Stimulated activated CD4-positive, alpha-beta T cell treated with anti-CD3 and anti-CD28 coated beads, TNF-alpha, amount 100 ng/mL, for 1 hour (primary cell): ENCODE measurements at places on chromosomes 5 and 9.
A peak's percentile ranks its signal among the peaks of the same experiment; 100 is the strongest.

- DNase-seq = no peak
Measured at GRCh38 chr9:108167136-108167900, 677.7 kb upstream of the KLF4 start.

DNA sequence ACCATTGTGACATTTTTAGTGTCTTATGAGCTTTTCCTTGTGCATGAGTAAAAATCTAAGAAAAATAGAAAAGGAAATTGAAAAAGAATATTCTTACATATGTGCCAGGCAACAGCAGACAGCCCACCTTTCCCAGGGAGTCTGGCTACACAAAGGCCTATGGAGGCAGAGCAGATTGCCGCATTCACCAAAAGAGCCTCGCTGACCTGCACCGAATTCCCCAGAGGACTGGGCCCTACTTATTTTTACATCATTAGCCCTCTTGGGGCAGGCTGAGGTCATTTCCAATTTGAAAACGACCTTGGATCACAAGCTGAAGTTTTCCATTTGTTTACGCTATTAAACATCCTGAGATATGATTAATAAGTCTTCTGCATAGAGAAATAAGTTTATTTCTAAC lies 66.2 kb upstream of the WDR41 start:
- DNase-seq = no peak

GRCh38 chr9:106745457-106745856 lies 117.5 kb upstream of the ZNF462 start:
- DNase-seq = no peak

DNA sequence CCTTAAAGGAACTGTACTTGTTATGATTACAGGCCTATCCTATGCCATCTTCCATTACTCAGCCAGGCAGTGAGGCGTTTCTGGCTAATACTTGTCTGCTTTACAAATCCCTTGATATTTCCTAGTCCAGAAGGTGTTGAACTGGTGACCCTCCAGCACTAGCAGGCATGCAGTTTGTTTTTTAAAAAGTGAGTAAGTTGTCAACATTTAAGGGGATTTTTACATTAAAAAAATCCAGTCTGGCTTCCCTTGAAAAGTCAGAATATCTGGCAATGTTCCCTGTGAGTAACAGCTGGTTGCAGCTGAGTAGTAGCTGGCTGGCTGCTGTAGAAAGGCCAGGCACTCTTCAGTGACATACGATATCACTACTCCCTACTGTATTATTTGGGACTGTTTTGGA lies 21.8 kb downstream of the GRIN3A start:
- no peak for DNase-seq

GRCh38 chr5:81315336-81315735 lies 13.9 kb downstream of the ZCCHC9 start:
- DNase-seq = no peak

DNA sequence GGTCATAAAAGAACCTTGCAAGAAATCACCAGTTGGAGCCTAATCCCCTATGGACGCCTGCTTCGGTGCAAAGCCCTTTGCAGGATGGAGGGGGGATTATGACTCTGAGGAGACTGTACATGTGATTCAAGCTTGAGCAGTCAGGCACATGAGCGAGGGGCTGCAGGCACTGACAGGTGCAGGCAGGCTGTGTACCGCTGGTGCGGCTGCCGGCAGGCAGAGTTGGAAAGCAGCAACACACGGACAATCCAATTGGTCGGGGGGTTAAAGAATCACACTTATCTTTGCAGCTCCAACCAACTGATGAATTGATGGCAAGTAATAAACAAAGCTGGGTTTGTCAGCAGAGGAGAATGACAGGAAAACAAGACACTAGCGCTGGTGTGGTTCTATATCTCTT lies 5.7 kb downstream of the WHRN start:
- no peak for DNase-seq

DNA sequence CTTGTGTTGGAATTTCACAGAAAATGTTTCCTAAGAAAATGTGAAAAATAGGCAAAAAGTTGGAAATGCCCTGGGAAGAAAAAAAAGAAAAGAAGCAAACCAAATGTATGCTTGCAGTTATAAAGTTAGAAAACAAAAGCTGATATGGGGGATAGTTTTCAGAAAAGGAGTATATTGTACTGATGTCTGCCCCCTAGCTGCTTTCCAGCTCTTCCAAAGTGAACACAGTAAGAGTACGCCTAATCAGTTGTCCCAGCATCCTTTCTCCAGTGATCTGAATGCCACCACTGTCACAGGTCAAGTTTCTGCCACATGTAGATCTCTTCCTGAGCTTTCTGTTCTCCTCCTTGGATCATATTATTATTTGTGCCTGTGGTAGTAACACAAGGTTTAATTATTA lies 5.8 kb downstream of the TYRP1 start:
- no peak for DNase-seq

DNA sequence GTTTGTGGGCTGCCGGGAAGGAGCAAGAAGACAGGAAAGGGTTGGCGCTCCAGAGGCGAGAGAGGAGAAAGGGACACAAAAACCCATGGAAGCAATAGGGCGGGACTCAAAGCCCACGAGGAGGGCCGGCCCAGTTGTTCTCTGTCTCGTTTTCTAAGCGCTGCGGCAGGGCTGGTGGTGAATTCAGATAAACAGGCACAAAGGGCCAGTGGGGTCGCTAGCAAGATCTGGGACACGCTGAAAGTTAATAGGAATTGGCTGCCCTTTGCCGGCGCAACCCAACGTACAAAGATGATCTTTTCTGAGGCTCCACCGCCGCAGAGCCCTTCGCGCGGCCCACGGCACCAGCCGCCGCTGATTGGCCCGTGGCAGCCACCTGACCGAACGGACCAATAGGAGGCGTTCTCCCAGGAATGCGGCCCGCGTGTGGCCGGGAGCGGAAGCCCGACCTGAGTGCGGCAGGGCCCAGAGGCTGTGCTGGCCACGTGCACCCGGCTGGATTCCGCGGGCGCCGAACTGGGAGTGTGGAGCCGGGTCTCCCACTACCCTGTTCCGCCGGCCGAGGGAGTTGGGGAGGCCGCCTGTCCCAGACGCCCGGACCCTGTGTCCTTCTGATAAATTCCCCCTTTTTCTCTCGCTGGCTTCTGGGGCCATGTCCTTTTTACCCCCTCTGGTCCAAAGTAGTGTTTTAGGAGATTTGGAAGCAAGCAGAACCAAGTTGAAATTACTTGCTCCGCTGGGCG lies 16.8 kb upstream of the NSD1 start:
- DNase-seq = peak; percentile 65

- no peak for DNase-seq
Measured at GRCh38 chr9:77156646-77157371, 20.5 kb upstream of the VPS13A start.

DNA sequence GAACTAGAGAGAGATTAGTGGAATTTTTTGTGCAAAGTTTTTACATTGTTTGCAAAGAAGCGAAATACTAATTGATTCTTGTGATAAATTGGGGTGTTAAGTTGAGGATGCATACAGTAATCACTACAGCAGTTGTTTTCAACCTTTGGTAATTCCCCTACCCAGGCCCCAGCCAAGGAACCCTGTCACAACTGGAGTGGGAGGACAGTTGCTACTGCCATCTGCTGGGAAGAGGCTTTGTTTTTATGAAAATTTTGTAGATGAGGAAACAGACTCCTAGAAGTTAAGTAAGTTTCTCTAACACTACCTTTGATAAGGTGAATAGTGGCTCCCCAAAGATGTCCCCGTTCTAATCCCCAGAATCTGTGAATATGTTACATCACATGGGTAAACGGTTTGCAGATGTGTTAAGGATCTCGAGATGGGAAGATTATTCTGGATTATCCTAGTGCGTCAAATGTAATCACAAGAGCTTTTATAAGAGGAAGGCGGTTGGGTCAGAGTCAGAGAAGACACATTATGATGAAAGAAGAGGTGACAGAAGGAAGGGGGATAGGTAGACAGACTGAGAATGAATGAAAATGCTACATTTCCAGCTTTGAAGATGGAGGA lies 34.0 kb upstream of the PPP1R2B start:
- no peak for DNase-seq

DNA sequence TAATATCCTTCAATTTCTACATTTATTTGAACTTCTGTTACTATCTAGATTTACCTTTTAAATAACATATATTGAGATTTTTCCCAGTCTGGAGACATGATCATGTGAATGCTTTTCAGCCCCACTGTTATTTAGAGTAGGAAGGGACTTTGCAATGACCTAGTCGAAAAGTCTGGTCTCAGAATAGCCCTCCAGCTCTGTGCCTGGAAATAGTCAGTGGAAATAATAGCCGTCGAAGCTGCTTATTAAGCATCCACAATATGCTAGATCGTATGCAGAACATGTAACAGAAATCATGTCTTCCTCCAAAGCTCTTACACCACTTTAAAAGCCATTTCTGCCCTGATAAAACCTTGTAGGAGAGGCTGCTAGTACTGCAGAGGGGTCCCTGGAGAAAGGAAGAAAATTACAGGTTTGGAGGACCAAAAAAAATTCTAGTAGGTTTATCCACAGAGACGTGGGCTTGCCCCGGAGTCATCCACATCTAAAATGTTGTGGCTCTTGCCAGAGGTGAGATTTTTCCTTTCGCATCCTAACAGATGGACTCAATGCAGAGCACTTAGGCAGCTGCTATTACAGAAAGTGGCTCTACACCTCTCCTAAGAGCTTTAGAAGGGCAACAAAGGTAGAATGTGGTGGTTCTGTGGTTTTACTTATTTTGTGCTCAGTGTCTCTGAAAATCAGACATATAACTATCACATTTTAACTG lies 2.5 kb upstream of the FGF1 start:
- no peak for DNase-seq

DNA sequence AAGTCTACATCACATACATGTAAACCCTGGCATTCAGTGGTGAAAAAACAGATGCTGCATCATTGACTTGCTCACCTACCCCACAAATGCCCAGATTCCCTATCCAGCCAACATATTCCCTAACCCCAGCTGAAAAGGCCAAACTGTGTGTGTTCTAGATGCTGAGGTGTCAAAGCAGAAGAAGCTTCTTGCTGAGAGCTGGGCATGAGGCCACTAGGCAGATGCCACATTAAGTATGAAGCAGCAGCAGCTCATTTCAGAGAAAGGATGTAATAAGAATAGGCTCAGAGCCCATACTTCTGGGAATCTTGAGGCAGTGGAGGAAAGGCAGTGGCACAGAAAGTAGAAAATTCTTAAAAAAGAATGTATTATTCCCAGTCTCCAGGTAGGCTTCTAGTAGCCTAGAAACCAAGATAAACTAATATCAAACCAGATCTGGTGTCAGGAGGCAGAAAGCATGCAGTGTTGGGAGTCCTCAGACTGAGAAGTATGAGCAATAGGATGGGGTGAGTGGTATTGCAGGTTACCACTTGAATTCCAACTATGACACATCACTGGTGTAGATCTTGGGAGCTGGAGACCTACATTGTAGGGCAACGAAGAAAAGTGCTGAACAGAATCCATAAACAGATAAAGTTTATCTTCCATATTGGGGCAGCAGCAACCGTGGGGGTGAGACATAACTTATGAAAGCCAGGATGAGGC lies 71.9 kb upstream of the GRHPR start:
- no peak for DNase-seq

DNA sequence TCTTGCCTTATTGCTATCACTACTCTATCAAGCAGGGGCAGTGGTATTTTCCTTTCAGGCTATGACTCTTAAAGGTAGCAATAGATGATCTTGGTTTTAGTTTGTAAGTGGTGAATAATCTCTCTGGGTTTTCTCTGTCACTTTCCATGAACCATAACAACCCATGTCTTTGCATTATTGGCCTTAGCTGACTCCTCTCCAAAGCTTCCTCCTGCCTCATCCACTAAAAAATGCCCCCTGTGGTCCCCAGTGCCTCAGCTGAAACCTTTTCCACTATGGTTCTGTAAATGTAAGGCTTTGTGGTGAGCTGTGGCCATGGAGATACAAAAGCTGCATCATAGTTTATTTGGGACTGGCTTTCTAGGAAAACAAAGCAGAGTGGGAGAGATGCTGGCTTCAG lies 128.8 kb downstream of the GPBP1 start:
- no peak for DNase-seq

DNA sequence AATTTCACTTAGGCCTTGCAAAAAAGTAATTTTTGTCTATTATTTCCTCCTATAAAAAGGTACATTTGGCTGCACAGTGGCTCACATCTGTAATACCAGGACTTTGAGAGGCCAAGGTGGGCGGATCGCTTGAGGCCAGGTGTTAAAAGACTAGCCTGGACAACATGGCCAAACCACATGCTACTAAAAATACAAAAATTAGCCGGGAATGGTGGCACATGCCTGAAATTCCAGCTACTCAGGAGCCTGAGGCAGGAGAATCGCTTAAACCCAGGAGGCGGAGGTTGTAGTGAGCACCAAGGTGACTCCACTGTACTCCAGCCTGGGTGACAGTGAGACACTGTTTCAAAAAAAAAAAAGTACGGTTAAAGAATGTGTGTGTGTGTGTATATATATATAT lies 15.7 kb downstream of the NUP155 start:
- DNase-seq = no peak

DNA sequence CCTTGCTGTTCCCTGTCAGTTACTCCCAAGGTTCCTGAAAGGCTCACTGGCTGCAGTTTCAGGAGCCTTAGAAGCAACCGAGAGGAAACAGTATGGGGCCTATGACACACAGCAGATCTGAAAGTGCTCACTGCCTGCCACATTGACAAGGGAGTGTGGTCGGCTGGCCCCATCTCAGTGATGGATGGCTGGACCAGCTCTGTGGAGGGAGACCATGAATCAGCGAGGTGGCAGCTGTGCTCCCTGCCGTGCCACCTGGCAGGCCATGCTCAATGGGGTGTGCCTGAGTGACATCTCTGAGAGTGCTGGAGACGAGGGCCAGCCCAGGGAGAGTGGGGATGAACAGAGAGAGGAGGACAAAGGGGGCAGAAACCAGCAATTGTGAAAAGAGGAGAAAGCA lies 49.1 kb downstream of the DOCK2 start:
- no peak for DNase-seq

DNA sequence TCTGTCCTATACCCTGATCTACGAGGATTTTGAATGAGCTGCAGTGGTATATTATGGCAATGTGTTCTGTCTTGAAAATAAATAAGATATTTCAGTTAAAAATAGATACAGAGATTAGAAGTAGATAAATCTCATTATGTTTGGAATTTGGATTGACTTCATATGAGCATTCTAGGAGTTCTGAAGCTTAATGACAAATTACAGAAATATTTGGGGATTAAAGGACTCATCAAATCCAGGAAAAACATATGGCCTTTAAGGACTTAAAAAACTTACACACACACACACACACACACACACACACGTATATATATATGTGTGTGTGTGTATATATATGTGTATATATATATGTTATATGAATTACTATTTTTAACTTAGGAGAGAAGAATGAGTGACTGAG lies 446.9 kb upstream of the CD180 start:
- DNase-seq = no peak

GRCh38 chr9:124852829-124853531 lies at the start of gene WDR38:
Gene WDR38, plus strand, starts transcription at chr9:124853460. Its CDS starts 72 bp downstream, at chr9:124853532.
- DNase-seq = peak; percentile 66

- DNase-seq = no peak
Measured at GRCh38 chr9:125376261-125377226, 114.9 kb downstream of the GAPVD1 start.
